Stimulated activated CD8-positive, alpha-beta memory T cell treated with anti-CD3 and anti-CD28 coated beads, Interleukin-15, amount 100 ng/mL, for 24 hours (primary cell): ENCODE measurements at places on chromosomes 12 and 14.

- peak; percentile 1 for DNase-seq
These were observed at the start of gene MIPOL1 for GRCh38 chr14:37197421-37198272. Gene MIPOL1 (plus strand): TSS chr14:37197937. CDS start chr14:37247889, 49,952 bp downstream.

DNA sequence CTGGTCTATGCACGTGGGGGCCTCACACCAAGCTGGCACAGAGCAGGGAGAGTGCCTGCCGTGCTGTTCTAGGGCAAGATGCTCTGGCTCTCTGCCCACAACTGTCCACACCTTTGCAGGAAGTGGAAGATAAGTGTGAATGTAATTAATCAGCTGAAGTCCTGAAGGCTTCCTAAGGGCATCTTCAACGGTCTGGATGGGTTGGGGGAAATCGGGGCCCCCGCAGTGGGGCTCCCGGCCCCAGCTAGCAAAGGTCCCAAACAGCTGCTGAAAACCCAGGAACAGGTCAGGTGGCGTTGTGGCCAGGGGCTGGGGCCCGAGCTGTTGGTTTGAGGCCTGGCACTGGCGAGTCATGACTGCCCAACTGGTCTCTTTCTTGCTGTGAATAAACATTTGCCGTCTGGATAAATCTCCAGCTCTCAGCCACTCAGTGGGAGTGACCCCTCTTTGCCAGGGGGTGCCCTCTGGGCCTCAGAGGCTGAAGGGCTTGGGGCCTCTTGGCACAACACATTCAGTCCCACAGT is 6.7 kb upstream of the SLC25A29 start:
- DNase-seq, result no peak

GRCh38 chr12:121814429-121815119 is 10.8 kb downstream of the SETD1B start:
- no peak for DNase-seq

- no peak for DNase-seq
These were observed 621.9 kb downstream of the LRFN5 start for GRCh38 chr14:42228611-42229010.

GRCh38 chr14:50321009-50321660 is 9.0 kb downstream of the DMAC2L start:
- no peak for DNase-seq

DNA sequence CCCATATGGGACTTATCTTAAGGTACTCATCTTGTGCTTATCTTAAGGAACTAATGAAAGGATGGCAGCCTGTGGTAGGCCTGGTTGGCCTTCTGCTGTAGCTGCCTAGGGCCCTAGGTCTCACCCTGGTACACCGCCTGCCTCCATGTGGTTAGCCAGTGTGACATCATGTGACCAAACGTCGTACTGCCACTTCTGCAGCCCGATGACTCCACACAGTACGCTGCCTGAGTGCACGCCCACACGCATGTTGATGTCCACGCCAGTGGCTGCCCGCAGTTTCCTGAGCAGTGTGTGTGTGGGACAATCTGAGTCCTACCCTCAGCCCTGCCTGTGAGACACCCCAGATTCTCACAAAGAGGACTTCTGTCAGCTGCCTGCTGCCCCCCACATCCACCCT is 5.1 kb downstream of the ADCY4 start:
- no peak for DNase-seq

DNA sequence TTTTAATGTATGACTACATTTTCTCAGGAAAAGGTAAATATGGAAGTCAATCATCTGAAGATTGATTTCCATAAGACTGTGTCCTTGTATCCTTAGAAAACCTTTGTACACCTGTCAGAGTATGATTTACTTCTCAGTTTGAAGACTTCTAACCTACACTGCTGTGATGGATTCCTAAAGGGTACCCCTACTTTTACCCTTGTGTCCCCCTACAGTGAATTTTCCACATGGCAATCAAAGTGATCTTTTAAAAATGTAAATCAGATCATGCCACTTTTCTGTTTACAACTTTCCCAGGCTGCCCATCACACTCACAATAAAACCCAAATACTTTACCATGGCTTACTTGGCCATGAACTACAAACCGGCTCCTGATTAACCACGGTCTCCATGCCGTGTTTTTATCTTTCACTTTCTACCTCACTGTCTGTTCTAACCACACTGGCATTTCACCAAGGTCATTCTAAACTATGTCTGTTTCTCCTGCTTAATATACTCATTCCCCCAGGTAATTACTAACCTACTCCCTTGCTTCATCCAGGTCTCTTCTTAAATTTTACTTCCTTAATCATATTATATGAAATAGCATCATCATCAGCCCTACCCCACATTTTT is 8.1 kb downstream of the DNAI7 start:
- DNase-seq, result no peak

- no peak for DNase-seq
These were observed 10.2 kb downstream of the SYNE2 start for GRCh38 chr14:63863004-63863403.

DNA sequence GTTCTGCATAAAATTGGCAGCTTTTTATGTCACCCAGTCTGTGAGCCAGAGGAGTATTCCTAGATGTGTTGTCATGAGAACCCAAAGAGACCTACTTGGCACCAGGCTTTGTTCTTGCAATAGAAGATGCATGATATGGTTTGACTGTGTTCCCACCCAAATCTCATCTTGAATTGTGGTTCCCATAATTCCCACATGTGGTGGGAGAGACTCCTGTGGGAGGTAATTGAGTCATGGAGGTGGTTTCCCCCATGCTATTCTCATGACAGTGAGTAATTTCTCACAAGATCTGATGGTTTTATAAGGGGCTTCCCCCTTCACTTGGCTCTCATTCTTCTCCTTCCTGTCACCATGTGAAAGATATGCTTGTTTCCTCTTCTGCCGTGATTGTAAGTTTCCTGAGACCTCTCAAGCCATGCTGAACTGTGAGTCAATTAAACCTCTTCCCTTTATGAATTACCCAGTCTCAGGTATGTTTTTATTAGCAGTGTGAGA is 572.0 kb upstream of the ATP2B1 start:
- DNase-seq, result no peak

DNA sequence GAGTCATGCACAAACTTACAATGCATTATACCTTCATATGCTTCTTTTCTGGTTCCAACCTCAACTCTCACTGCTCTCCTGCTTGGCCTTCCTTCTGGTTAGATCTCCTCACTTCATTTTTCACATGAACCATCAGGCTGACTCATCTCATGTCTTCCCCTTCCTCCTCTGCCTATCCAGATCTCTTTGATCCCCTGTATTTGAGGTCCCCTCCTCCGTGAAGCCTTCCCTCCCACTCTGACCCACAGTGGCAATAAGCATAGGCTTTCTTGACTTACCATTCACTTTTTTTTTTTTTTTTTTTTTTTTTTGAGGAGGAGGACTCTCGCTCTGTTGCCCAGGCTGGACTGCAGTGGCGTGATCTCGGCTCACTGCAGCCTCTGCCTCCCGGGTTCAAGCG is 14.7 kb upstream of the ASIC1 start:
- no peak for DNase-seq

DNA sequence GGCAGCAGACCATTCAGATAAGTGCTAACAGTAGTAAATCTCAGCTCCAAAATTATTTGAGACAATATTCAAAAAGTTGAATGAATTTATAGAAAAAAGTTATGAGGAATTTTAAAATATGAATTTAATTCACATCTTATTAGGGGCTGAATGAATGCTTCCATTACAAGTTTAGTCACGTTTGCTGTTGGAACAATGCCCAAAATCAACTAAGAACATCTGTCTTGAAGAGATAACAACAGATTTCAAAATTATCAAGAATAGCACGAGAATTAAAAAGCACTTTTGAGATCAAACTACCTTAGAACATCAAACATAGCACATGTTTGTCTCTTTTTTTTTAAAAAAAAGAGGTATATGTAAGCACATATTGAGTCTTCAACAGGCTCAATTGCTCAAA is 115.4 kb upstream of the PPFIA2 start:
- DNase-seq, result no peak
